Astrocyte (in vitro differentiated cells and primary cell): ENCODE measurements at places on chromosomes 11 and 22. TPM values are rescaled to one million over a fixed set of nuclear protein-coding genes. Genes with fewer than 3 reads are reported as not detected.
A peak's percentile ranks its signal among the peaks of the same experiment; 100 is the strongest.

DNA sequence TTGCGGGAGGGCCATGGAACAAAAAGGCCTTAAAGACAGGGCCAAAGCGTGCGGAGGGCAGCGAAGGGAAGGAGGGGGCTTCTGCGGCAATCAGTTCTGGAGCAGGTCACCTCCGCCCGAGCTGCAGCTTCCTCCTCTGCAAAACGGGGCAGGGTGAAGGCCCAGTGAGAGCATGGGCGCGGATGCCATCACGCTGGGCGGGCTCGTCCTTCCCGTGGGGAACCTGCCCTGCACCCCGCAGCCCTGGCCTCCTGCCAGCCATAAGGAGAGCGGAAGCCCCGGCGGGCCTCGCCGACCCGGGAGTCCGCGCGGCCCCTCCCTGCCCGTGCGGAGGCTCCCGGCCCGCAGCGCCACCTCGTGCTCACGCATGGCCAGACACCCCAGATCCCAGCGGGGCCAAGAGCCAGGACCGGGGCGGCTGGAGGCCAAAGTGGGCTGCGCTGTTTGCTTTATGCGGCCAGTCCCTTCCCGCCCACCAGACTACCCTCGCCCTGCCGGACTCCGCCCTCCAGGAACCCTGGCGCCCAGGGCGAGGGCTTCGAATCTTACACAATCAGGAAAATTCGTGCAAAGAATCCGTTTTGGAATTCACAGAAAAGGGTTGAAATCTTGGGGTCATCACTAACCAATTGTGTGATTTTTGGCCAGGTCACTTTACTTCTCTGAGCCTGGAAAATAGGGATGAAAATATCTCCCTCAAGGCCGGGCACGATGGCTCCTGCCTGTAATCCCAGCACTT lies 16.1 kb downstream of the TSKU start:
- DNase-seq = peak; percentile 38

- DNase-seq = no peak
Measured at GRCh38 chr11:12611352-12611751, 62.9 kb upstream of the TEAD1 start.

- DNase-seq = no peak
Measured at GRCh38 chr22:46578824-46579561, 41.2 kb upstream of the GRAMD4 start.

- DNase-seq = peak; percentile 79
Measured at GRCh38 chr11:101442171-101442570, 141.6 kb downstream of the TRPC6 start.

GRCh38 chr22:36673821-36674220 lies 29.7 kb downstream of the CACNG2 start:
- DNase-seq = no peak

GRCh38 chr11:92770981-92771380 lies 198.5 kb upstream of the MTNR1B start:
- no peak for DNase-seq

The MS4A3 gene
- not detected in 2 replicates for total RNA-seq

DNA sequence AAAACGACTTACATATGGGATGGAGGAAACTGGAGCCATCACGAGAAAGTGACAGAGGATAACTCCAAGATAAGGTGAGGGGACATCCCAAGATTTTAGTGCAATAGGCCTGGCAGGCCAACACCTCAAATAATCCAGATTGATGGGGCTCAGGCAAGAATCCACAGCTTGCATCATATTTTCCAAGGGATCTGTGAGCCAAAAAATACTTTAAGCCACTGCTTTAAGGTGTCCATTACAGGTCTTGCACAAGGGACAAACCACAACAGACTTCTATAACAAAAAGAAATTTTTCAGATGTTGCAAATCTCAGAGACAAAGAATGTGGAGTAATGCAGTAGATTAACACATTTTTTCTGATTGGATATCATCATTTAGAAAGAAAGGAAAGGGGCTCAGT lies 45.6 kb downstream of the DENND5A start:
- peak; percentile 94 for DNase-seq

DNA sequence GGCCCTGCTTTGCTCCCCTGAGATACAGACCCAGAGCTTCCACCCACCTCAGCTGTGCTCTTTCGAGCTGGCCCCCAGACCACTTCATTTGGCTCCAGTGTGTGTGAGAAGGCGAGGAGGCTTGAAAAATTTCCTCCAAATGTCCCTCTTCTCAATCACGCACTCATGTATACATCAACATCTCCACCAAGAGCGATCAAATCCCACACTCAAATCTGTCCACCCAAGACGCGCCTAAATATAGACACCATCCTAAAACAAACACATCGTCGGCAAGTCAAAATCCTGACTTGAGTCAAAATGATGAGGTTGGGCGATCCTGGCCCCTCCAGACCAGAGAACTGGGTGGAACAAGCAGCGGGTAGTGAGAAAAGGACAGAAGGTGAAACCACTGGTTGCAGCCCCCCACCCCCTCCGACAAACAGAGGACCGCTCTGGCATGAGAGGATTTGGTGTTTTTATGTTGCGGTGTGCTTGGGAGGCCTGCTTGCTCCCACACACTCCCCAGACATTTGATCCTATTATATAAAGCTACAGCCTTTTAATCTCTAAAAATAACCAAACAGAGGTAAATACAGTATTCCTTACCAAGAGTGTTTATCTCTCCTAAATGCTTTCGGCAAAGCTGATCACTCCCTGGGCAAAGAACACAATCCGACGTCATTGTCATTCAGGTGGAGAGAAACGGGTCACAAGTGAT lies 10.2 kb downstream of the MN1 start:
- no peak for DNase-seq

DNA sequence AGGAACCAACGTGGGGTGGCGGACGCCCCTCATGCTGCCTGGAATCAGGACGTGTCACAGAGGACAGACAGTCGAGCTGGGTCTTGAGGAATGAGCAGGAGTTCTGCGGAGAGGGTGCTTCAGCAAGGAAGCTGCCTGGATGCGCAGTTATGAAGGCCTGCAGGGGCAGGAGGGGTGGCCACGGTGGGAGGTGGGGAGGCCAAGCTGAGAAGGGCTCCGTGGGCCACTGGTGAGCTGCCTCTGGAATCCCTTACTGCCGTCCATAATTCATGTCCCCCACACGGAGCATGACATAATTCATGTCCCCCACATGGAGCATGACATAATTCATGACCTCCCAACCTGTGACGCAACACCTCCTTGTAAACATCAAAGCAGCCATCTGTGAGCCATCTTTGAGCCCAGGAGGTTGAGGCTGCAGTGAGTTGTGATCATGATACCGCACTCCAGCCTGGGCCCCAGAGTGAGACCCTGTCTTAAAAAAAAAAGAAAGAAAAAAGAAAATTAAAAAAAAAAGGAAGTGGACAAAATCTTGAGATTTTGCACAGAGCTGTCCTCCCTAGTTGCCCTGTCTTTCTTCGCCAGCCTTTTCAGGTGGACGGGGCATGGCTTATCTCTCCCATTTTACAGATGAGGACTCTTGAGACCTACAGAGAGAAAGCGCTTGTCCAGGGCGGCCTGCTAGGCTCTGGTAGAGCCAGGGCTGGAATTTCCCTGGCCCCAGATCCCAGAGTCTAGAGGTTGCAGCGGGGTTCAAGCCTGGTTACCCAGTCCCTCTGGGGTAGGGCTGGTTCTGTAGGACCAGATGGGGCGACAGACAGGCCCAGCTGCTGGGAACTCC lies 24.3 kb upstream of the PICK1 start:
- peak; percentile 64 for DNase-seq

DNA sequence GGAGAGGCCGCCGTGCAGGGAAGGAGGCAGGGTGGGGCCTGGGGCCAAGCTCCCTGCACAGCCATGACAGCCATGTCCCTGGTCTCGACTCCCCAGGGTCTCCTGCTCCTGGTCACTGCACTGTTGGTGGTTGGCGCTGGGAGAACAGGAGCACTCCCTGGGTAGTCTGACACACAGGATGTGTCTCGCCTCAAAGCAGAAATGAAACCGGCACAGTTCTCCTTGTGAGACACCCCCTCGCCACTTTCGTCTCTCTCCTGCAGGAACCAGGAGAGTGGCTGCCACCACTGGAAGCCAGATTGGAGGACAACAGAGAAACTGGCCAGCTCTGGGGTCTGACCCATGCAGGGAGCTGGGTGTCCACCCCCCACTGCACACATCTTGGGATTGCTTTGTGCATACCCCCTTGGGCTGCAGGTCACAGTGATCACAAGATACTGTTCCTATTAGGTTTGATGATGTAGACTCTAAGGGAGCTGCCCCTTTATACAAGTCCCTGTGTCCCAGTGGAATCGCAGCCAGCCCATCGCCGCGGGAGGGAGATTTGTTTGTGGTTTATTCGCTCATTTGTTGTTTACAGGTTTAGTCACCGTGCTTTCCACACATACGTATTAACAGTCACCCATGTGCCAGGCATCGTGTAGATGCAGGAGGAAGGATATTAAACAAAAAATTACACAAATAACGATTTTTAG lies 27.0 kb upstream of the YWHAH start:
- DNase-seq = no peak

GRCh38 chr22:49291169-49291568 lies 536.5 kb downstream of the BRD1 start:
- DNase-seq = no peak

DNA sequence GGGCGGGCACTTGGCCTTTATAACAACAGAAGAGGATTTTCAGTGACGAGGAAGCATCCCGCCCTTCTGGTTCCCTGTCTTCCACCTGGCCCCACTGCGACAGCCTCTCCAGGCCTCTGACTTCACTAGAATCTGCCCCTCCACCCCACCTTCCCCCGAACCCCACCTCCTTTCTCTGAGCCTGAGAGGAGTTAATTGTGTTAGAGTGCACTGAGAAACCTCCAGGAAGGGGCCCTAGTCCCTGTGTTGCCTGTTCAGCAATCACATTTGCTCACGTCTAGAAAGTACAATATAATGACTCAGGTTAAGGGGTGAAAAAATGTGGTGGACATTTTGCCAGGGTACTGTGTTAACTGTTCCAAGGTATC lies 38.8 kb downstream of the PTPRJ start:
- DNase-seq = no peak

DNA sequence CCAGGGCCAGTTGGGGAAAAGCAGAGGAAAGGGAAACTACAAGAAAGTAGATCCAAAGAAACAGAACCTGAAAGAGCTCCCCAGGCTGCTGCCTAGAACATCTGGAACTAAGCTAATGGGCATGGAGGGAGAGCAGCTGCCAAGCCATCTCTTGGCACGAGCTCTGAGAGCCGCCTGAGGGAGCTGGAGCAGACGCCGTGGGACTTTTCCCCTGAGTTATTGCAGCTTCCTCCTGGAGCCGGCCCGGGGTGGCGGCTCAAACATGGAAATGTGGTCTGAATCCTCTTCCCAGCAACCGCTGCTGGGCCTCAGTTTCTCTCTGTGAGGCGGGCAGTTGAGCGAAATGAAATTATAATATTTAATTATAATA lies 41.8 kb downstream of the LIF start:
- DNase-seq = peak; percentile 59

The C11orf16 gene
- total RNA-seq = not detected in 2 replicates

DNA sequence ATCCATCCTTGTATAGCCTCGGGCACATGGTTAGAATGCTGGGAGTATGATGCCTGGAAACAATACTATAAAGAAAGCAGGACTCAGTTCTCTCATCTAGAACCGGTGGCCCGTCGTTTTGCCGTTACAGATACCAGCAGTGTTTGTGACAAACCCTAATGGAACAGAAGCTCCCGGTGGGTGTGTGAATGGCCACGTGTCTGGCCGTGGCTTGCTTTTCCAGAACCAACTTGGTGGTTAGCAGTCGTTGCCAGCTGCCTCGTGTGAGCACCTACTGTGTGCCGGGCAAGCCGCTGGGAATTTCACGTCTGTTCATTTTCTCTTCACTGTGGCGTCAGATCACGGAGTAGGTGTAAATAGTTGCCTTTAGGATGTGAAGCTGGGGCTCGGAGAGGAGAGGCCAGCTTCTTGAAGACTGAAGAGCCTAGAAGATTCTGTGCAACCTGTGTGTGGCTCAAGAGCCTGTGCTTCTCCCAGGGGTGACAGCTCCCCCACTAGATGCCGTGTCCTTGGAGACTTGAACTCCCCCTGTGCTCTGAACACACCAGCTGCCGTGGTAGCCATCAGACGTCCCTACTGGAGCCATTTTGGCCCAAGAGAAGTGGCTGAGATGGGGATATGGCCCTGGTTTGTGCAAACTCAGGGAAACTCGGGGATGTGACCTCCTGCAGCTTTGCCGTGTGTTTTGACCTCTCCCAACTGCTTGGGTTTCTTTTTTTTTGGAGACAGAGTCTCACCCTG lies 57.5 kb upstream of the PPARA start:
- DNase-seq = no peak

- no peak for DNase-seq
Measured at GRCh38 chr22:23283591-23284503, 103.5 kb downstream of the BCR start.

DNA sequence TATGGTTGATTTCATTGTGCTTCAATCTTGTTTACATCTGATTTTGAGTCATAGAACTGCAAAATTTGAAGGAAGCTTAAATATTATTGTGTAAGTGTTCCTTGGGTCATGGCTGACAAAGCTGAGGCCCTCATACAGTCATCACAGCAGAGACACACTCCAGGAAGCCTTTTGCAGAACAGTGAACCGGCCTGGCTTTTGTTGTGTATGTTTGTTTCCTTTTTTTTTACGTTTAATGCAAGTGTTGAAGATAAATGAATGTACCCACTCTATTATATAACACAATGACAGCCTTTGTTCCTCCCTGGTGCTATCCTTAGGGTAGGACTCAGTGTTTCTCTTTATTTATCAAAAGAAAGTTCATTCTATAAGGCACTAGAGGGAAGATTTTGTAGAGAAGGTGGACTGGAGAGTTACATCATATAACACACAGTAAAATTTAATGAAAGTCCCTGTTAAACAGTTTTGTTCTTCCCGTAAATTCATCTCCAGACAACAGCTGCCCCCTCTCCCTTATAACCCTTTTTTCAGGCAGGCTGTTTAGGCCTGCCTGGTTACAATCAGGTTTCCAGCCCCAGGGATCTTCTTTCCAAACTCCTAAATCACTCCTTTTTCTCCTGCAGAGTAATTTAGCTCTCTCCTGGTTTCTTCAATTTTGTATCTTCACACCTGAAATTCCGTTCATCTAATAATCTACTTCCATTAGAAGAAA lies 34.3 kb upstream of the CSTF3 start:
- DNase-seq = no peak

DNA sequence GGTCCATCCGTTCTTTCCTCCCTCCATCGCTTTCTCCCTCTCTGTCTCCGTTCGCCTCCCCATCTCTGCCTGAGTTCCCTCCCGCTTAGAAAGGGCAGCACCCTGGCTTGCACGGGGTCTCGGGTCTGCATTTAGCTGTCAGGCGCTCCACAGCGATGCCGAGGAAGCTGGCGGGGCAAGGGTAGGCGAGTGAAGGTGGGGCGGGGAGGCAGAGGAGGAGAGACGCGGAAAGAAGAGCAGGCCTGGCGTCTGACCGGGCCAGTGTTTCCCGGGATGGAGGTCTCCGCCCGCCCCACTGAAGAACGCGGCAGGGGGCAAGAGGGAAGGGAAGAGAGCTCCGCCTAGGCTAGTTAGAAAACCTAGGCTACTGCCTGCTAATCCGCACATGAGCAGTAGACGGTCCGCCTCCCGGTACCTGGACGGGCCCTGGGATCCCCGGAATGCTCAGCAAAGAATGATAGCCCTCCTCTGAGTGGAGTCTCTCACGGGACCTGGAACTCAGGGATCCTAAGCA lies 3922.5 kb upstream of the OR11H1 start:
- no peak for DNase-seq

The OTOG gene
- total RNA-seq = not detected in 2 replicates
